Endodermal cell (in vitro differentiated cells): ENCODE measurements at places on chromosomes 12 and 14. TPM values are rescaled to one million over a fixed set of nuclear protein-coding genes. Genes with fewer than 3 reads are reported as not detected.

KRT6B gene
- not detected in 2 replicates for total RNA-seq

FAM186B gene
- total RNA-seq = 0.26 and 0.34 TPM in 2 replicates

NANOG gene
- total RNA-seq = 6.1 to 98.2 TPM (median 7.8 TPM) in 3 replicates

ESR2 gene
- 0.20 and 0.57 TPM in 2 replicates for total RNA-seq

OTOGL gene
- 1.4 to 12.2 TPM (median 11.4 TPM) in 3 replicates for total RNA-seq
